Activated CD8-positive, alpha-beta memory T cell treated with anti-CD3 and anti-CD28 coated beads for 48 hours (primary cell): ENCODE measurements at places on chromosomes 2 and 18.

DNA sequence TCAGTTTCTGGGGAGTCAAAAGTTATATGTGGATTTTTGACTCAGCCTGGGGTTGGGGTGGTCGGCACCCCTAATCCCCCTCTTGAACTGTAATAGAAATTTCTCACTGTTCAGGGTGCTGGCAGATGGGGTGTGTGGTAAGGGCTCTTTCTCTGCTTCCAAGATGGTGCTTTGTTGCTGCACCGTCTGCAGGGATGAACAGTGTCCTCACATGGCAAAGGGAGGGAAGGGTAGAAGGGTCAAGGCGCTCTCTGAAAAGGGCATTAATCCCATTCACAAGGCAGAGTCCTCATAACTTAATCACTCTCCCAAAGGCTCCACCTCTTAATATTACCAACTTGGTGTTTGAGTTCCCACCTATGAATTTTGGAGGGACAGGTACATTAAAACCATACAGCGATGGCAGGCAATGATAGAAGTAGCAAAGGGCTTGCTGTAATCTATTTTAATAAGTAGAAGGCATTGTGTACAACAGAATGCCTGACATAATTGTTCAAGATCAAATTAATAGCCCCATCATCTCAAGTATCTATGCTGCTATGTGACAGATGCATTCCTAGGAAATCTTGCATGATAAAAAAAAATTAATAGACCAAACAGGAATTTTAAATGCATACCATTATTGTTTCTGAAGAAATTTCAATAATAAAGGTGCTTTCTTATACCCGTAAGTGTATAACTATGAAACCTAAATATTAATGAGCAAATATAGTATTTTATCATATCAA, 28.1 kb downstream of the MMADHC start:
- DNase-seq: no peak

GRCh38 chr2:106144621-106145331, 49.3 kb downstream of the UXS1 start:
- DNase-seq: no peak

DNA sequence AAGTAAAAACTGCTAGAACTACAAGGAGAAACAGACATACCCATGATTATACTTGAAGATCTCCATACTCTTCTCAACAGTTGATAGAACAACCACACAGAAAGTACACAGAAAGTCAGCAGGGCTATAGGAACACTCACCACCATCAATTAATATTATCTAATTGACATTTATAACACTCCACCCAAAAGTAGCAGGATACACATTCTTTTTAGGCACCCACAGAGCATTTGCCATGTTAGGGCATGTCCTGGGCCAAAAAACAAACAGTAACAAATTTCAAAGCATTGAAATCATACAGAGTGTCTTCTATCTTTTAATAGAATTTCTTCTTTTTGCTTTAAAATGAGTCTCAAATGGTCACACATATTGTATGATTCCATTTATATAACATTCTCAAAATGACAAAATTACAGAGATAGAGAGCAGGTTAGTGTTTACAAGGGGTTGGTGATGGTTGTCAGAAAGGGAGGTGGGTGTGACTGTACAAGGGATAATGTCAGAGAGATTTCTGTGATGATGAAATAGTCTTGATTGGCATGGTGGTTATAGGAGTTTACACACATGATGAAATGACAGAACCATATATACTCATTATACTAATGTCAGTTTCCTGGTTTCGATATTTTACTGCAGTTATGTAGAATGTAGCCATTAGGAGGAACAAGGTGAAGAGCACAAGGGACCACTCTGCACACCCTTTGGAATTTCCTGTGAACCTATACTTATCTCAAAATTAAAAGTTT, 82.8 kb downstream of the NCK2 start:
- DNase-seq: no peak

DNA sequence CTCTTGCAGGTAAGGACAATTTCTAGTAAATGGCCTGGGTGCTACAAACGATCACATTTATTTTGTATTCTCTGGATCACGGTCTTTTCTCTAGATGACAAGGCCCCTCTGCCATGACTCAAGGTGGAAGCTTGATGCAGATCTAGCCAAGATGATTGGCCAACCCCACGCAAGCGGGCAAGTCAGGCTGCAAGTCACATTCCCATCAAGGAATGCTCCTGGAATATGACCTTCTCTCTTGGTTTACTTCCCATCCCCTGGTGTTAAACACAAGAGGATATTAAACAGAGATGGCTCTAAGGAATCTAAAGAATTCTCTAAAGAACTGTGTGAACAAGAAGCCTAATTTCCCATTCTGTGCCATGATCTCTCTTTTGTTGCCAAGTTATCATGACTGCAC, 97.3 kb upstream of the SERPINE2 start:
- no peak for DNase-seq

- DNase-seq: no peak
Observed at GRCh38 chr18:57002627-57003026, 144.3 kb upstream of the BOD1L2 start.

DNA sequence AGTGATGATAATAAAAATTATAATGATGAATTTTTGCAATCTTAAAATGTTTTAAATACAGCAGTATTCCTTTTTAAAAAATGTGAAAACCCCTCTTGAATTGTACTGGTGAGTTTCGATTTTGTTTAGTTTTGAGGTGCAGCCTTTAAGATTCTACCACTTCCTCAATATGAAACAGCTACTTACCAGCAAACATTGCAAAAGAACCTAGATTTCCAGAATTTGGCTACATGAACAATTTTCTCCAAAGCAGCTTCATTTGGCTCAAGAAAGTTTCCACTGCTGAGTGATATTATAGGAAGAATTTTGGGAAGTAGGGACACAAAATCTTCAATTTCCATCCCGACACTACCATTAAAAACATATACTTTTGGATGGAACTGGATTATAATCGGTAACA, 12.0 kb downstream of the TCF4 start:
- DNase-seq: no peak

GRCh38 chr2:144253743-144254142, 266.2 kb downstream of the ZEB2 start:
- no peak for DNase-seq

GRCh38 chr2:174902506-174903263, 102.5 kb downstream of the CHN1 start:
- no peak for DNase-seq

- DNase-seq: no peak
Observed at GRCh38 chr2:172119089-172119488, 16.4 kb upstream of the DLX2 start.

- DNase-seq: peak; percentile 24
Observed at GRCh38 chr2:19868701-19869580, 32.8 kb downstream of the TTC32 start.

DNA sequence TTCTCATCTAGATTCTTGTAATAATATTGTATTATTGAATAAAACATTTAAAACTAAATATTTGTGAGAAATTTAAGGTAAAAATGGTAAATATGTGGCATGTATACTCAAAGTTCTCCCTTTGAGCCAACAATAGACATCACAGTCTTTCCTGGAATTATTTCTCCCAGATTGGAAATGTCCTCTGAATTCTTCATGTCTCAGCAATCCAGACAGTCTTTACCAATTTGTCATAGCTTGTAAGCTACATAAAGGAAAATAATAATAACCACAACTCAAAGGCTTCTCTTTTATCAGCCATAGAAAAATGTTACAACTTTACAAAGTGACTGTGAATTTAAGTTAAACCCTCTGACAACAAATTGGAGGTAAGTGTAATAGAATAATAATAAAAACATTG, 784.9 kb downstream of the EPHA4 start:
- no peak for DNase-seq

DNA sequence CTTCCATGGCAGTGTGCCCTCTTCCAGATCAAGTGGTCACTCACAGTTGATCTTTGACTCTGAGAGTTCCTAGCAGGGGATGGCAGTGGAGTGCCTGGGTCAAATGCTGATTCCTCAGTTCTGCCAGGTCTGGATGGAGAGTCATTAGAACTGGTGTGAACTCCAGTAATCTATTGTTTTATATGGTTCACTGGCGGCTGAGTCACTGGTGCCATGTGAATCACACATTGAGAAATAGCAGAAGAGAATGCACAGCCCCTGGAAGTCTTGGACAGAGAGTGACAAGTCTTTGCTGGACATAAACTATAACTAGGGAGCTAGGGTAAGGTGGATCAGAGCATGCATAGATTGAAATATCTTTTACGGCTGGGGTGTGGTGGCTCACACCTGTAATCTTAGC, 86.9 kb downstream of the EIF2AK3 start:
- no peak for DNase-seq

DNA sequence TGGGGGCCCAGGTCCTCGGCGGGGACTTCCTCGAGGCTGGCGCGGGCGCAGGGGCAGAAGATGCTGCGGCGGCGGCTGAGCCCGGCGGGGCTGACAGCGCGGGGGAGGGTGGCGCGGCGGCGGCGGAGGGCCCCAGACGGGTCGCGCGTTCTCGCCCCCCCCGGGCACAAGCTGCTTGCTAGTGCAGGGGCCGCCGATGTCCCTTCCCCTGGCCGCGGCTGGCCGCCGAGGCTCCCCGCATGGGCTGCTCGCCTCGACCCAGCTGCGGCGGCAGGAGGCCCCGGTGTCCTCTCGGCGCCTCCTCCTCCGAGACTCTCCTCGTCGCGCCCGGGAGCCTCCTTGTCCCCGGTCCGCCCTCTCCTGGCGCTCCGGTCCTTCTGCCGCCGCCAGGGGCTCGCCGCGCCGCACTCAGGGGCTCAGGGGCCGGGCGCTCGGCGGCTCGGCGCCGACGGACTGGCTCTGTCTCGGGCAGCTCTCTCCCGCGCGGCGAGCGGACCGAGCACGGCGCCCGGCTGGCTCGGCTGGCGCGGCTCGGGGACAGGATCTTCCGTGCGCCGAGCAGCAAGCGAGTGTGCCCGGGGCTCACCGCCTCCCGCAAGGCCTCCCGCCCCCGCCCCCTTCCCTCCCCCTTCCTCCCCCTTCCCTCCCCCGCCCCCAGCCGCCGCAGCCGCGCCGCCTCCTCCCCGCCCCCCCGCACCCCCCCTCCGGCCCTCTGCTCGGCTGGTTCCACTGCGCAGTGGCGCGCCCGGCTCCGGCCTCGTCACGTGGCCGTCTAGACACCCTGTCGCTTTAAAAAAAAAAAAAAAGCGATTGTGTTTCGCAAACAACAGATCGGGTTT, 902 bp upstream of the SMAD7 start:
- peak; percentile 54 for DNase-seq

- DNase-seq: no peak
Observed at GRCh38 chr2:45178359-45178758, 169.1 kb upstream of the SIX2 start.

GRCh38 chr2:136055929-136056688, 61.8 kb downstream of the CXCR4 start:
- DNase-seq: no peak
